ENCODE measurements at places on chromosomes 5 and 9. TPM values are rescaled to one million over a fixed set of nuclear protein-coding genes. Genes with fewer than 3 reads are reported as not detected.

SCGB3A1 gene
- 1.8 TPM for polyA plus RNA-seq

AK8 gene
- not detected for polyA plus RNA-seq

C9orf153 gene
- not detected for polyA plus RNA-seq

LCN9 gene
- polyA plus RNA-seq: not detected

FRMD3 gene
- 14.8 TPM for polyA plus RNA-seq

BRD3OS gene
- 10.5 TPM for polyA plus RNA-seq

IL4 gene
- not detected for polyA plus RNA-seq

DND1 gene
- polyA plus RNA-seq: not detected
